ENCODE measurements at places on chromosomes 5 and 9.

DNA sequence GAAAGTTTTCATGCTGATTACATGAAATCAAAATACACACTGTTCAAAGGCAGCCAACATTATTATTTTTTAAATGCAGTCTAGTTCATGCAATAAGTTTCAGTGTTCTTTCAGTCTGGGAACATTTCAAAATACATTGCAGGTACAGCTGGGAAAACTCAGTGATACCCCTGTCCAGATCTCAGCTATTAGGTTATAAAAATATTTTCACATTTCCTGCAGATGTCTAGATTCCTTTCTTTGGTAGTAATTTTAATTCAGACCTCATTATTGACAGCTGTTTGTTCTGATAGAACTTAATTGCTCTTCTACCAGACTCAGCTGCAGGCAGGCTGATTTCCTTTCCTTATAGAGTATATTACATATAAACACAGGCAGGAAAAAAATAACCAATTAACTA lies 556.8 kb upstream of the DMAC1 start:
- no peak for DNase-seq

DNA sequence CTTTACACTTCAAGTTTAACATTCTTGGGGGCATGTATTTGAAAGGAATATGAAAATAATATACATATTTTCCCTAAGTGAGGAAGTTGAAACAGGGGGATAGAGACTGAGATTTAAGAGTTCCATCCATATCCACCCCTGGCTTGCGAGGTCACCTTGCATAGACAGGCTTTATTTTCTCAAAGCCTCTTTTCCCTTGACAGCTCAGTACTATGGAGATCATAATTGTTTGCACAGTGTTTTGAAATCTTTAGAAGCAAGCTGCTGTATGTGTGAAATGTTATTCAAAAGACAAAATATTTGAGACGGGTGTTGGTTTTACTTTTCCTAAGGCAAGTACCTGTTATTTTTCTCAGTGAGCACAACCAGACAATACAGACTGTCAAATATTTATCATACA lies 163.1 kb downstream of the LRRC70 start:
- DNase-seq, result no peak

GRCh38 chr9:82531795-82532194 lies 531.1 kb downstream of the RASEF start:
- no peak for DNase-seq

DNA sequence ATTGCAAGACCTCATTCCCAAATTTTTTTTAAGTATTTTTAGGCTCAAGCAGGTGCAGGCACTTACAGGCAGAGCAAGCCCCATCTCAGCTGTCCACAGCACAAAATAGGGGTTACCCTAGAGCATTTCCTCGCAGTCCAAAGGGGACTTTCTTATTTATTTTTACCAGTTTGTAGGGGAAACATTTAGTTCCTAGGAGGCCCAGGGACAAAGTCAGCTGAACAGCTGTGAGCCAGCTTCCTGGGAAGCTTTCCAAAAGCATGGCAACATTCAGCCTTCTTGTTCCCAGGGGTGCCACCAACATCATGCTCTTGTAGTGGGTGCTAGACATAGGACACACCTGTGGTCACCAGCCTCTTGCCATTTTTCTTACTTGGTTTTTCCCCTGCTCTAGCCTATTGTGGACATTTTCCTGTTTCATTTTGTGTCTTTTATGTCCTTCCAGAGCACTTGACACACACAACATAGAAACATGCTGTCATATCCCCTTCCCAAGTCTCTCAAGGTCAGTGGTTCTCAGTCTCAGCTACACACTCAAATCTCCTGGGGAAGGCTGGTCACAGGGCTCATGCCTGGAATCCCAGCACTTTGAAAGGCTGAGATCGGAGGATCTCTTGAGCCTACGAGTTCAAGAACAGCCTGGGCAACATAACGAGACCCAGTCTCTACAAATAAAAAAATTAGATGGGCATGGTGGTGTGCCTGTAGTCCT lies 38.2 kb downstream of the HAVCR1 start:
- no peak for DNase-seq

- no peak for DNase-seq
Observed at GRCh38 chr5:126108470-126108869, 314.7 kb upstream of the GRAMD2B start.

- no peak for DNase-seq
Observed at GRCh38 chr9:90245661-90246060, 397.0 kb downstream of the DIRAS2 start.

DNA sequence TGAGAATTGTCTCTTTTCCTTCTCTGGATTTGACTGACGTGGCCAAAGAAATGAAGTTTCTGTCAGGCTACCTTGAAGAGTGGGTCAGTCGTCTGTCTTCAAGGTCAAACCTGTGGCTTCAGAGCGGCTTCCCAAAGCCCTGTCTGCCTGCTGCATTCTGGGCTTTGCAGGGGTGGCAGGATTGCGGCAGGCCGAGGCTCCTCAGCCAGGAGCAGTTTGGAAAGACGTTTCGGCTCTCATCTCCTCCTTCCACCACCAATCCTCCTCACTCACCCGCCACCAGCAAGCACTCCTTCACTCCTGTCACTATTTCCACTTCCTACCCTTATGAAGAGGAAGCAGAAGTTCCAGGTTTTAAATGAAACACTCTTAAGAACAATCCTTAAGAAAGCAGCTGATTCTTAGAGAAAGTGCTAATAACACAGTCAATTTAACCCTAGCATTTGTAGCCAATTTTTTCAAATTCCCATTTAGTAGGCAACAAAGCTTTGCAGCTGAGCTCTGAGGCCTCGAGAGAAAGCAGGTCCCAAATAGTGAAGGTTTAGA lies 351.7 kb downstream of the ZNF608 start:
- DNase-seq, result no peak

DNA sequence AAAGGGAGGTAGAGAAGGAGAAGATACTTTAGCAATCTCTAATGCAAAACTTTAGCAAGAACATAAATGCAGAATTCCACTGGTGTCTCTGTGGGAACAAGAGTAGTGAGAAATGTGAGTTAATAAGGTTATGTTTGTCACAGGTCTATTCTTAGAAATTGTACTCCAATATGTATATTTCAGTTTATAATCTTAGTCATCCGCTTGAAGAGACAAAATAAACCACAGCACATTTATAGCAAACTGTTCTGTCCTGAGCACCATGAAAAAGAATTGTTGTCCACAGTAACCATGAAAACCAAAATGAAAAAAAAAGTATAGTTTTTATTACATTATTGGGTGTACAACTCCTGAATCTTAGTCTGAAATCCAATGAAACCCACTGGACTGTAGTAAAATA lies 93.6 kb upstream of the TSLP start:
- DNase-seq, result no peak

GRCh38 chr5:12073426-12073825 lies 169.2 kb upstream of the CTNND2 start:
- no peak for DNase-seq

GRCh38 chr5:72723581-72723980 lies 92.9 kb upstream of the TNPO1 start:
- DNase-seq, result no peak

DNA sequence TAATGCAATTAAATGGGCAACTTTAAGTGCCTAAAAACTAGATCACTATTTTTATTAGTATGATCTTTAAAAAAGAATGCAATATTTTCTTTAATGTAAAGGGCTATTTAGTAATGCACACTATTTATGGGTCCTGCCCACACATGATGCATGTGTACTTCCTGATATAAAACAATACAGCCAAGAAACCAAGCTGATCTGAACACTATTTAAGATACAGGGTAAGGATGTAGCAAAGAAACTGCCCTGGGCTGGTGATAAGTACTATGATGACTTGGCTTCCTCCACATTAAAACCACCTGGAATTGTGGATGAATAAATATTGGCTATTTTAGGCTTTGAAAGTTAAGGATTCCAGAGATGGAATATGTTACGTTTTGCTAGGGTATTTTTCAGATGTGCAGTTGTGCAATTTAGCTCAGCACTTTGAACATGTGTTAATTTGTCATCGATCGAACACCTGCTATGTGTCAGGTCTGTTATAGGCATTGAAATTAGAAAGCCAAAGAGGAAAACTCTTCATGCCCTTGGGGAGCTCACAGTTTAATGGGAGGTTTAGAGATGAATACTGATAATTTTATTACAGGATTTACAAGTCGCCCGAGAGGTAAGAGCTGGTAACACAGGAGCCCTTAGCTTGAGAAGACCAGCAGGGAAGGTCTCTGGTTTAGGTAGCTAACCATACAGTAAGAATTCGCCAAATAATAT lies 276.7 kb downstream of the PLK2 start:
- DNase-seq, result no peak

GRCh38 chr5:31100047-31100575 lies 93.4 kb upstream of the CDH6 start:
- DNase-seq, result no peak

DNA sequence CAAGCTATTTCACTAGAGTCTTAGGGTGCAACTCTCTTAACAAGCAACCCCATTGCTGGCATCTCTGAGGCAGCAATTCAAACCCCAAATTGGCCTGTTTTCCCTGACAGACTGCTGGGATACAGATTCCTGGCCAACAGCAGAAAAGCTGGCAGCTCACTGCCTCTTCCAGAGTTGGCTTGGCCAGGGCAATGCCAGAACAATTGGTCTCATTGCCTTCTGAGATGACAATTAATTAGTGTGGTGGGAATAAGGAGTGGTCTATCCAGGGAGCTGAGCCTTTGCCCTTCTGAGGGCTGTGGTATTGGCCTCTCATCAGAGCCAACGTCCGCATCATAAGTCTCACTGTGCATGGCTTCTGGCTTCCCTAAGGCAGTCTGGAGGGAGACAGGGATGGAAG lies 183.2 kb downstream of the GNAQ start:
- no peak for DNase-seq

GRCh38 chr5:137199201-137199600 lies 299.9 kb downstream of the SPOCK1 start:
- DNase-seq, result no peak

GRCh38 chr9:112486221-112487007 lies at the start of gene KIAA1958:
TSS of gene KIAA1958 (plus strand) at chr9:112486827. CDS start at chr9:112574081, 87,254 bp downstream.
- peak; percentile 56 for DNase-seq

DNA sequence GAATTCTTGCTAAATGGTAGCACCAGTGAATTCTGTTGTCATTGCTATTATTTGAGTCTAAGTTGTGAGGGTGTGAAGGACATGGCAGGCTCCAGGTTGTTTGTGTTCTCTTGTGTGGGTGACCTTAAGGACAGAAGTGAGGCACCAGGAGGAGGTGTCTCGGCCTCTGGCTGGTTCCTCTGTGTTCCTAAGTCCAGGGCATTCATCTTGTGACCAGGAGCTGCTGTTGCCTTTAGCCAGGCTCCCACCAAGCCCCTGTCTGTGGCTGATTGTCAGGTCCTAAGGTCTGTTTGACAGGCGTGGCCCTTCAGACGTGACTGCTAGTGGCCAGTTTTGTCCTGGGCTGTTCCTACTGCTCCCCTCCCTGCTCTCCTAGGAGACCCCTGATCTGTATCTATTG lies 89.4 kb downstream of the ANGPTL2 start:
- no peak for DNase-seq

DNA sequence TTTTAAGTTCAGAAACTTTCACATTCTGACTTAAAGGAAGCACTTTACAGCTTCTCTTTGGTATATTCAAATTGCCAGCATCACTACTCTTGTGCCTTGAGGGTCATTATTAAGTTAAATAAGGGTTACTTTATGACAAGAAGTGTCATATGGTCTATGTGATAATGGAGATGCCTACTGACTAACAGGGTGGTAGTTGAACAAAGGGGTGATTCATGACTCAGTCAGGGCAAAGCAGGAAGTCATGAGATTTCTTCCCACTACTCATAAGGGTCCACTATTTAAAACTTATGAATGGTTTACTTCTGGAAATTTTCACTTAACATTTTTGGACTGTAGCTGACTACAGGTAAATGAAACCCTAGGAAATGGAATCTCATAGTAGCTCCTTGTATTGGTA lies 938.3 kb upstream of the PTPRD start:
- no peak for DNase-seq

- DNase-seq, result no peak
Observed at GRCh38 chr5:17227868-17228267, 10.4 kb downstream of the BASP1 start.

- DNase-seq, result no peak
Observed at GRCh38 chr5:144247131-144247530, 76.5 kb downstream of the KCTD16 start.

DNA sequence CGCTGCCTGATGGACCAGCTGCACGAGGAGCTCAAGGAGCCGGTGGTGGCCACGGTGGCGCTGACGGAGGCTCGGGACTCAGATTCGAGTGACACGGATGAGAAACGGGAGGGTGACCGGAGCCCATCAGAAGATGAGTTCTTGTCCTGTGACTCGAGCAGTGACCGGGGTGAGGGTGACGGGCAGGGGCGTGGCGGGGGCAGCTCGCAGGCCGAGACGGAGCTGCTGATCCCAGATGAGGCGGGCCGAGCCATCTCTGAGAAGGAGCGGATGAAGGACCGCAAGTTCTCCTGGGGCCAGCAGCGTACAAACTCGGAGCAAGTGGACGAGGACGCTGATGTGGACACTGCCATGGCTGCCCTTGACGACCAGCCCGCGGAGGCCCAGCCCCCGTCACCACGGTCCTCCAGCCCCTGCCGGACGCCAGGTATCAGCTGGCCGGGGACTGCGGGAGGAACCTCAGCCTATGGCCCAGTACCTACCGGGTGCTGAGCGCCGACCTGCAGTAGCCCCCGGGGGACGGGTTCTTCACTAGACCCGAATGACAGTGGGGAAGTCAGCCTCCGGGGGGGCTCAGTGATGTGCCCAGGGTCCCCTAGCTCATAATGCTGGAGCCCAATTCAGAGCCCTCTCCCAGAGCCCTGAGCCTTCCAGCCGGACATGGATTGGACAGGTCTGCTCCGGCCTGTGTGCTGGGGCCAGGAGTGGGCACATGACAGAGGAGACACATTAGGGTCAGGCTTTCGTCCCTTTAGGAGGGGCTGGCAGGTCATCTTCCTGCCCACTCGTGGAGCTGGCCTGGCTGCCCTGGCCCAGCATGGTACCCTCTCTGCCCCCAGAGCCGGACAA lies 33.0 kb downstream of the USP20 start:
- DNase-seq, result no peak

DNA sequence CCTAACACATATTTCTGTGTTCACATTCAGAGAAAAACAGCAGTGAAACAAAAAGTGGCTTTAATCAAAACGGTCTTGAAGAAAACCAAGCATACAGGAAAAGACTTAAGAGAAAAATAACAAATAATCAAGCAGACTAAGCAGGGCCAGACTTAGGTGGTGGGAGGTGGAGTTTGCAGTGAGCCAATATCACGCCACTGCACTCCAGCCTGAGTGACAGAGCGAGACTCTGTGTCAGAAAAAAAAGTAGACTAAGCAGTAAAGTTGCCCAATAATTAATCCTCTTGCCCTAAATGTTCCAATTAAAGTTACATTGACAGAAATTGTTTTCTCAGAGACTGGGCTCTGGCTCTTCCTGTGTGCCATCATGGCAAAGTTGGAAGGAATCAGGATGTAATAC lies 26.6 kb upstream of the GLDC start:
- no peak for DNase-seq
